ENCODE measurements at places on chromosomes 16 and 17.

DNA sequence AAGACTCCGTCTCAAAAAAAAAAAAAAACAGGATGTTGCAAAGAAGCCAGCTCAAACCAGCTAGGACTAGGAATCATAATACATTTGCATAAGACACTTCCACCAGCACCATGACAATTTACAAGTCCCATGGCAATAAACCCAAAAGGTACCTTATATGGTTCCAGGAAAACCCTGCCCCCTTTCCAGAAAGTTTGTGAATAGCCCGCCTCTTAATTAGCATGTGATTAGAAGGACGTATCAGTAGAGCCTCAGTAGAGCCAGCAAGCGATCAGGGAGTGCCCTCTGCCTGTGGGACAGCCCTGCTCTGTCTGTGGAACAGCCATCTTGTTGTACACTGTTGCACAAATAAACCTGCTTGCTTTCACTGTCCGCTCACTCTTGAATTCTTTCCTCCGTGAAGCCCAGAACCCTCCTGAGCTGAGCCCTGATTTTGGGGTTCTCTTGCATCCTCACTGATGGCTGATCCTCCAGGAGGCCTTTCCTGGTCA is 14.0 kb downstream of the NUPR1 start:
- DNase-seq: no peak

- DNase-seq: no peak
Measured at GRCh38 chr16:64217789-64218535, 903.9 kb downstream of the CDH11 start.

GRCh38 chr17:13228225-13228624 is 210.4 kb upstream of the ELAC2 start:
- DNase-seq: no peak

DNA sequence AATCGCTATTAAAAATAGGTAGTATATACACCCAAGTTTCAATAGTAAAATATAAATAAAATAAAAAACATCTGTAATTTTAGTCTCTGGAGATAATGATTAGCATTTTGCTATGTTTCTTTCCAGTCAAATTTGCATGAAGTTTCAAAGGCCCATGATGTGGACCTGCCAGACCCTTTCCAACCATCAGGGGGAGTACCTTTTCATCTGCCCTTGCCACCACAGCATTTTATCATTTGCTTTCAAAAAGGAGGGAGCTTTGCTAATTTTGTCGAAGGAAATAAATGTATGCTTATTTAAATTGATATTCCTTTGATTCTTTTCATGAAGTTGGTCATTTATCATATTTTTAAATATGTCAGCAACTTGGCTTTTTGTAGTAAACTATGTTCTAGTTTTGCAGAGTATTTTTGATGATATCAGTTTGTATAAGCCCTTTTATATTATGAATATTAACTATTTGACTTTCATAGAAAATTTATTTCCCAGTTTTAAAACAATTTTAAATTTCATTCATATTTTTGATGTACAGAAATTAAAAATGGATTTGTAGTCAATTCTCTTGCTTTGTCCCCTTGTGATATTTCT is 115.2 kb upstream of the NETO2 start:
- peak; percentile 31 for DNase-seq

GRCh38 chr16:25155553-25156460 is 44.3 kb downstream of the LCMT1 start:
- DNase-seq: peak; percentile 45

- DNase-seq: no peak
Measured at GRCh38 chr17:78990349-78991016, 10.8 kb upstream of the LGALS3BP start.

DNA sequence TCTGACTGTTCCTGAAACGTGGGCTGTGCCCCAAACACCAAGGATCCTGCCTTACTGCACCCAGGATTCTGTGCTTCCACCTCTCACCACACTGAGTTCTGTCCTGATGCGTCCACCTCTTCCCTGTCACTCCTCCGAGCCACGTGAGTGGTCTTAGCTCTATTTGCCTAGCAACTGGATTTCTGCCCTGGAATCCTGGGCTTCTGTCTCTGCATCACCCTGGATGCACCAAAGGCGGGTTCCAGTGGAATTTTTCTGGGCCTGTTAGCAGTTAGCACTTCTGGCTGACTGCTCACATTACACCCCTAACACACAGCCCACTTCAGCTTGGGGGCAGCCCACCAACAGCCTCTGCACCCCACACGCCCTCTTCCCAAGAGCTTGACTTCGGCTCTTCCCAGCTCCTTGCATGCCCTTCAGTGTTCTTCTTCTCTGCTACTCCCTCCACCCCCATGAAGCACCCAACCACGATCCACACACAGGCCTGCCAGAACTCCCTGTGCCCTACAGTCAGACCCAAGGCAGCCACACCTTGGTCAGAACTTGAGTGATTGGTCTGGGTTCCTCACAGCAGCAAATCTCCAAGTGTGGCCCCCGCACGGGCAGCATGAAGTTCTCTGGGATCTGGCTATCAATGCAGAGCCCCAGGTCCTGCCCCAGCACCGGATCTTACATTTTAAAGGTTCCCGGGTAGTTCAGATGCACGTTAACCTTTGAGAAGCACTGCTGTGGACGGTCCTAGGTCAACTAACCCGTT is 129.8 kb upstream of the RCVRN start:
- DNase-seq: no peak

DNA sequence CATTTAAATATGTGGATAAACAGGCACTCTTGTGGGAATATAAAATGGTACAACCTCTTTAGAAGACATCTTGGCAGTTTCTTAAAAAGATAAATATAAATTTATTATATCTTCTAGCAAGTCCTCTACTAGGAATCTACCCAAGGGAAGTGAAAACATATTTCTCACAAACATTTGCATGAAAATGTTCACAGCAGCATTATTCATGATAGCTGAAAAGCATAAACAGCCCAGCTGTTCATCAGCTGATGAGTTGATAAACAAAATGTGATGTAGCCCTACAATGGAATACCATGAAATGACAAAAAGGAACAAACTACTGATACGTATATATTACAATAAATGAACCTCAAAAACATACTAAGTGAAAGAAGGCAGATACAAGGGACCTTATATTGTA is 12.0 kb downstream of the DGKE start:
- DNase-seq: no peak

DNA sequence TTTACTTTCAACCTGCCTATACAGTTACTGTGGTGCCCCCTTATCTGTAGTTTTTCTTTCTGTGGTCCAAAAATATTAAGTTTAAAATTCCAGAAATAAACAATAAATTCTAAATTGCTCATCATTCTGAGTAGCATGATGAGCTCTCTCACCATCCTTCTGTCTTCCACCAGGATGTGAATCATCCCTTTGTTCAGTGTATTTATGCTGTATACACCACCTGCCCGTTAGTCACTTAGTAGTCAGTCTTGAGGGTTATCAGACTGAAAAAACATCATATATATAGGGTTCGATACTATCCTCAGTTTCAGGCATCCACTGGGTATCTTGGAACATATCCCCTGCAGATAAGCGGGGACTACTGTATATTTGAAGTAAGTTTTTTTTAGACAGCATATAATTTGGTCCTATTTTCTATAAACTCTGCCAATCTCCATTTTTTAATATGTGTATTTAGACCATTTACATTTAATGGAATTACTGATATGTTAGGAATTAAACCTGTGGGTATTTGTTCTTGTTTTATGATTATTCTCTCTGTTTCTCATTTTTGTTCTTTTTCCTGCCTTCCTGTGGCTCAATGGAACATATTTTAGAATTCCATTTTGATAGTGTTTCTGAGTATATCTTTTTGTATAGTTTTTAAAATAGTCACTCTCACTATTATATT is 31.0 kb downstream of the TBX21 start:
- no peak for DNase-seq

GRCh38 chr17:79943347-79944241 is 92.1 kb downstream of the TBC1D16 start:
- DNase-seq: no peak

DNA sequence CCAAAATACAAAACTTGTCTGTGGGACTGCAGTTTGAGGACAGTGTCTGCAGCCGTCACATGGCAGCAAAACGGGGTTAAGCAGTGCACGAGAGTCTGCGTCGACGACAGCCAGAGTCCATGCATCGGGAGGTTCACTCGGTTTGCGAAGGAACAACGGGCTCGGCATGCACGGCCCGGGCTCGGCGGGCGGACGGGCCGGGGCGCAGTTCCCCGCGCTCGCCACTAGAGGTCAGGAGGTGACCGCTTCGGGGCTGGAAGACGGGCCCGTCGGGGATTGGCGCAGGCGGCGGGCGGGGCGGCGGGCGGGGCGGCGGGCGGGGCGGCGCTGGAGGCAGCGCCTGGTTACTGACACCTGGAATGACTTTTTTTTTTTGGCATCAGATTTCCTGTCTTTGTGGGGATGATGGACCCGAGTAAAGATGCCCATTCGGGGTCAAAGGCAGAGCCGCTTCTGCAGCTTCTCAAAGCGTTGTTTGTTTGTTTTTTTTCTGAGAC is 6.5 kb downstream of the SCGB1C2 start:
- DNase-seq: peak; percentile 31

DNA sequence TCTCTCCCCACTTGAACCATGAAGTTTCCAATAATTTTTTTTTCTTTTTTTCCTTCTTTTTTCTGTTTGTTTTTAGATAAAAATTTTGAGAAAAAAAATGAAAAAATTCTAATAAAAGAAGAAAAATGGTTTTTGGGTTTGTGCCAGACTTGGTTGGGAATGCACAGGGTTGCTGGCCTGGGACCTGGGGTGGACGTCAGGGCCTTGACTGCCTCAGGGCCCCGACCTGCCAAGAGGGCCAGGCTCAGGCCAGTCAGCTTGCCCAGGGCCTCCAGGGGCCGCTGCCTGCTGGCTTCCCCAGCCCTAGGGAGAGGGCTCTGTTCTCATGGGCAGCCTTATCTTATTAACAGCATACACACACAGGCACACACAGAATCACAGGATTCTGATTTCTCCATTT is 6.5 kb downstream of the TBX6 start:
- DNase-seq: no peak

GRCh38 chr16:4350365-4350786 is 745 bp downstream of the PAM16 start:
- DNase-seq: no peak

GRCh38 chr16:64866021-64866420 is 255.8 kb downstream of the CDH11 start:
- DNase-seq: no peak

DNA sequence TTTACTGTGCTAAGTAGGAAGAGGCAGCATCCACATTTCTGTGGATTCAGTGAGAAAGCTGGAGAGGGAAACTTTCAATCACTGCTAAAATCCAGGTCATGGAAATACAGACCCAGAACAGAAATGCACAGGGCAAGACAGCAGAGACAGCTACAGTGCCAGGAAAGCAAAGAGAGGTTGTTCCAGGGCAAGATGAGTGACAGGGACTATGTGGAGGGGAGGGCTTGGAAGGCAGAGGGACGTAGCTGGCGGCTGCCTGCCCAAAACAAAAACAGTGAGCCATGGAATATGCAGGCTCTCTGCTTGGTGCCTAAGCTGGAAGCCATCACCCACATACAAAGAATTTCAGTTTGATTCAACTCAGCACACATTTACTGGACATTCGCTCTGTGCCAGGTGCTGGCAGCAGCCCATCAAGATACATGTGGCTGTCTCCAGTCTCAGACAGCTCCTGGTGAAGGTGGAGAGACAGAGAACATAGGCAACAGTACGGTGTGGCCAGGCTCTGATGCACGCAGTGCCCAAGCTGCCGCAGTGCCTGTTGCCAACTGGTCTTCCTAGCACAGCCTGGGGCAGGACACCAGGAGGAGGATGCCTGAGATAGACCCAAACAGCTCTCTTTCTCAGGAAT is 88.7 kb downstream of the AIPL1 start:
- no peak for DNase-seq

- DNase-seq: no peak
Measured at GRCh38 chr17:60941028-60941427, 263.4 kb downstream of the BCAS3 start.

DNA sequence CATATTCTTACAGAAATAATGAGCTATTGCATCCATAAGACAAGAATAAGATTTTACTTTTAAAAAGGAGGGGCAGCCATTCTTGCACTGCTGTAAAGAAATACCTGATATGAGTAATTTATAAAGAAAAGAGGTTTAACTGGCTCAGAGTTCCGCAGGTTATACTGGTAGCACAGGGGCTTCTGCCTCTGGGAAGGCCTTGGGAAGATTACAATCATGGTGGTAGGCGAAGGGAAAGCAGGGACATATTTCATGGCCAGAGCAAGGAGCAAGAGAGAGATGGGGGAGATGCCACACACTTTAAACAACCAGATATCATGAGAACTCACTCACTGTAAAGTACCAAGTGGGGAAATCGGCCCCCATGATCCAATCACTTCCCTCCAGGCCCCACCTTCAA is 20.9 kb upstream of the CSNK2A2 start:
- no peak for DNase-seq

DNA sequence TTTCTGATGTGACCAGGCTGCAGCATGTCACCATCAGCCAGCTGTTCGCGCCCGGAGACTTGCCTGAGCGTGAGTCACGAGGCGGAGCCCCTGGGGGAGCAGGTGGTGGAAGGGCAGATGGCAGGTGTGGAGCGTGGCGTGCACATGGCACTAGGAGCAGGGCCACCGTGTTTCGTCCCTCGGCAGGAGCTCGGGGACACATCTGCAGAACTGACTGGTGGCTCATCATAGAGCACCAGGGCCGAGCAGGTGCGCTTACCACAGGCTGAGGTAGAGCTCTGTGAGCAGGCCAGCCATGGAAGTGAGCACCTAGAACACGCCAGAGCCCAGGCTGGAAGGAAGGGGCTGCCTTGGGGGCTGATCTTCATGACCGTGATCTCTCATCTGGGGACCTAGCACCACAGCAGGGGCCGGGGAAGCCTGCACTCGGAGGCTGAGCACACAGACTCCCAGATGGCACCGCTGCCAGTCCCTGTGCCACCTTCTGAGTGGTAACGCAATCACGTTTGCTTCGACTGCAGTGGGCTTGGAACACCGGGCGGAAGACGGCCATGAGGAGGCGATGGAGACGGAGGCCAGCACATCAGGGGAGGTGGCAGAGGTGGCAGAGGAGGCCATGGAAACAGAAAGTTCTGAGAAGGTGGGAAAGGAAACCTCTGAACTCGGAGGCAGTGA is 61.8 kb upstream of the ENDOV start:
- no peak for DNase-seq

DNA sequence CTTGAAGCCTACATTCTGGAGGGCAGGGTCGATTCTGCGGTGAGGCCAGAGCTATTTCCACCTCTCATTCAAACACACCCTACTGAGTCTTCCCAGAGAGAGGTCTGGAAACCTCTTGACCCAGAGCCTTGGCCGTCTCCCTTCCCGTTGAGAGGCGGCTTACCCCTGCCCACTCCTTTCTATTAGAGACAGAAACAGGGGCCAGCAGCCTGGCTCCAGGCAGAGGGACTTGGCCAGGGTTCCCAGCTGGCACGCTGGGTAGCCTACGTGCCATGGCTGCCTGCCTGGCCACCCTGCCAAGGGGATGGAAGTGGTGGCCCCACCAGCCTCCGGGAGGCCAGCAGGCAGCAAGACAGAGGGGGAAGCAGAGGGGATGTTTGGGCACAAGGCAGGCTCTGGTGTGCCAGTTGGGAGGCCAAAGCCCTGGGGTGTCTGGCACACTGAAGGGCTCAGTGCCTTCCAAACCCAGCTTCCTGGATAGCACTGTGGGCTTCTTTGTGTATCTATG is 6.0 kb downstream of the STAC2 start:
- no peak for DNase-seq

- no peak for DNase-seq
Measured at GRCh38 chr17:73725794-73726515, 81.7 kb upstream of the SDK2 start.
